ENCODE measurements at places on chromosomes 2 and 18.

- DNase-seq: no peak
These were observed 981.5 kb downstream of the DCDC2C start for GRCh38 chr2:4684921-4685320.

- DNase-seq: no peak
These were observed 59.1 kb upstream of the TMEM178A start for GRCh38 chr2:39606585-39606984.

DNA sequence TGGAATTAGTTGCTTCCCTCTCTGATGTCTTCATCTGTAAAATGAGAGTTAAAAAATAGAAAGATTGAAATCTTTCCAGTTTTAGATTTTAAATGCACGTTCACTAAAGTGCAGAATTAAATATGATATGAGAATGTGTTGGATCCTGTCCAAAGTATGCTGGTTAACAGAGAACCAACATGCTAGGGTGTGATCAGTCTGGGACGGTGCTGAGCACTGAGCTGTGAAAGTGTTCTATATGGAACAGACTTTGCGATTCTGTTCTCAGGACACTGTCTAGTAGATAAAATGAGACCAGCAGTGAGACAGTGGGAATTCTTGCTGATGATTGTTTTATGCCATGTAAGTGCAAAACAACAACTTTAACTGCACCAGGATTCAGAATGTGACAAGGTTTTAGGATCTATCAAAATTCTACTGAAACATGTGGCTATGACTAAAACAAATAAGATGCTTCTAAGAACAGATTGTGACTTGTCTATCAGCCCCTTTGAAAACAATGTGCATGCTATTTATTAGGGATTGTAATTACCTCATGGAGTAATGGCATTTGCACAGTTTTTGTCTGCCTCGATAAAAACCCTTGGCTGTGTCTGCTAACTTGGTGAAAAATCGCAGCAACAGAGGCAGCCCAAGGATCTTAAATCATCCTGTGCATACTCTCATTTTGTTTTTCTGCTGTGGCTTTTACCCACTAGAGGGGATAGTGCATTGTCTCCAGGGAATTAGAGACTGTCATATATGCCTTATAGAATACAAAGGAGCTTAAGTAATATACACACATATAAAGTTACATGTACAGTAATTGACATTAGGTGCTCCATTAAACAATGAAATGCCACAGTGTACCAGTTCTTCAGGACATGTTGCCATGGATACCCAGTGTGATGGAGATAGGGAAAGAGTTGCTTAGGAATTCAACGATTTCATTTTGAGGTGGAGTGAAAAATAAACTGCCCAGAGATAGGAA, 55.1 kb downstream of the MAP3K20 start:
- no peak for DNase-seq

DNA sequence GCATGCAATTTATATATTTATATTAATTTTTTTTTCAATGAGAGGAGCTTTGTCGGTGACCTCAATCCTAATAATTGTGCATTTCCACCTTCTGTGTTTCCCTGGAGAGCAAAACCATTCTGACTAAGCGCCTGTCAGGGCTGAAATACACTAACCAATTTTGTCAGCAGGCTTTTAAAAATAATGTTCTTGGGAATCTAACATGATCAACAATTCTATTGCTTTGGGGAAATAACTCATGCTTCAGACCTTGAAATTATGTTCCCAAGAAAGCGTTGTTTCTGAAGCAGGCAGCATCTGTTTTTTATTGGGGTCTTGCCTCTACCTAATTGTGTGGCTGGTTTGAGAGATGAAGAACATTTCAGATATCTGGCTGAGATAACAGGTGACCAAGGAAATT, 129.1 kb upstream of the ALKAL2 start:
- DNase-seq: no peak

- no peak for DNase-seq
These were observed 25.5 kb downstream of the CENPO start for GRCh38 chr2:24818721-24819167.

GRCh38 chr18:7637269-7637668, 70.2 kb downstream of the PTPRM start:
- no peak for DNase-seq

- no peak for DNase-seq
These were observed 1368.0 kb upstream of the ZEB2 start for GRCh38 chr2:145887915-145888314.

GRCh38 chr2:37769551-37769950, 98.1 kb upstream of the CDC42EP3 start:
- DNase-seq: no peak

DNA sequence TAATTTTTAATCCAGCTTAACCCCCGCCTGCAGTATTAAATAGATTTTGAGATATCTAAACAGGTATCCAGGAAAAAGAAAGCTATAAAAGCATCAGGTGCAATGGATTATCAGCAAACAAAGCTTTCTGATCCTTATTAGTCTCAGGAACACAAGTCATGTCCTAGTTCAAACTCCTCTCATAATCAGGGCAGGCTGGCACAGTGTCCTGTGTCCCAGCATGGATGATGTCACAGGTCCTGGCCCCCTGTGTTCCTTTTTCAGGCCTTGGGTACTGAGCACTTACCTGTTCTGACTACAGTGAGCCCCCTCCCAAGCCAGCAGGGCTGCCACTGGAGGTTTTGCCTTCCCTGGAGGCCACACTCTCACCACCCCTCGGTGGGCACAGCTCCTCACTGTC, 19.5 kb upstream of the MRO start:
- no peak for DNase-seq

DNA sequence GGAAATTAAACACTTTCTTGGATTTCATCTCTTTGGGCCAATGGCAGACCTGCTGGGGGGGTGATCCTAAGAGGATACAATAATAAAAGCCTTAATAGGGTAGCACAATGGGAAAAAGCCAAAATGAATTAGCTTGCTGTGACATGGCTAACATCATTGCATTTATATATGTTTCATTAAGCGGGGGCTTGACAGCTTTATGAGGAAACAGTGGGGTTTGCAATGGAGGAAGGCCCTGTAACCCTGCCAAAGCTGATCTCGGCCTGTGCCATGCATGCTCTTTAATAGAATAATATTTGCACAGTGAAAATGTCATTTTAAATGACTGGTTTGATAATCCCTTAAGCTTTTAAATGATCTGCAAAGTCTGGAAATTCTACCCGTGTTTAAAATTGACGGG, 291.5 kb downstream of the SLC4A3 start:
- DNase-seq: no peak

DNA sequence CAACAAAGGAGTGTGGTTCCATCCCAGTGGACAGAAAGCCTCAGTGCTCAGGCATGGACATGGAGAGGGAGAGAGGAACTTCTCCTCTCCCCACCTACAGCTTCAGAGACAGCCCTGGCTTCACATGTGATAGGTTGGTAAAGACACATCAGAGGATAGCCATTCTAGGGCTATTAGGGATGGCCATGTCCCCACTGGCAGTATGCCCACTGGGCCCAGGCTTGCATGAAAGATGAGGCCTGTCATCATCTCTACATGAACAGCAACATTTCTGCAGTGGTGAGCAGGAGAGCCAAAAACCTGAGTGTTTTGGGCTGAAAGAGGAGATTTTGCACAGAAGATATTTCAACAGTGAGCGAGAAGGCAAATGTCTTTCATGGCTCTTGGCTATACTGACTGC, 517.2 kb downstream of the NR4A2 start:
- no peak for DNase-seq

GRCh38 chr18:2135309-2135708, 436.0 kb downstream of the METTL4 start:
- no peak for DNase-seq

DNA sequence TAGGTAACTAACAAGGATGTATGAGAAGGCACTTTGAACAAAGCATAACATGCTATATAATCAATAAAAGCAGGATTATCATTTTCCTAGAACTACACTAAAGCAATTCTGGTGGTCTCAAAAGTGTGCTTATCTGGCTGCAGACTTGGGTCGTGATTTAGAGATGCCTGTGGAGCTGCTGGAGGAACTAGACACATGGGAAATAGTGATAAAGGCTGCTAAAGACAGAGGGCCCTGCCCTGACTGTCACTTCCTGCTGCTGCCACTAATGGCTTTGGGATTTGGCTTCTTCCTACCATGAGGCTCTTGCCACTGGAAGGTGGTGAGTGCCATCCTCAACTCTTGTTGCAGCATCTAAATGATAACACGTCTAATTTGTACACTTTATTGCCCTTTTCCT, 22.5 kb downstream of the TMEM178A start:
- DNase-seq: no peak

GRCh38 chr2:51013079-51013932, 18.6 kb downstream of the NRXN1 start:
- DNase-seq: no peak

DNA sequence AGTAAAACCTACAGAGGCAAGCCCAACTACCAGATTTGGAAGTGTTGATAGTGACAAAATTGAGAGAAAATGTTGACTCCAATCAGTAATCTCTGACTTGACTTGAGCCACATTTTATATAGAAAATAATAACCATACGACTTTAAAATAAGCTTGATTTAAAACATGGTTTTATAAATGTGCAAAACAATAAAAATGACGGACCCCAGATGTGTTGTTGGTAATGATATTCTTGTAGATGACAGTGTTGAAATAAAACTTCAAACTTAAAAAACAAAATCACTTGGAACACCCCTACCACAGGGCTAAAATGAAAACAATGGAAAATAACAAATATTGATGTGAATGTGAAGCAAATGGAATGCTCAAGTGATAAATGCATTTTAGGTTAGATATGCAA, 188.1 kb downstream of the SRBD1 start:
- no peak for DNase-seq

GRCh38 chr2:219356834-219357233, 24.3 kb upstream of the RESP18 start:
- DNase-seq: no peak

- no peak for DNase-seq
These were observed 125.7 kb upstream of the FZD5 start for GRCh38 chr2:207895274-207895860.

GRCh38 chr2:24088821-24089359, 4.3 kb upstream of the TP53I3 start:
- DNase-seq: no peak

- DNase-seq: peak; percentile 36
These were observed 16.4 kb upstream of the FBLN7 start for GRCh38 chr2:112121682-112122254.

DNA sequence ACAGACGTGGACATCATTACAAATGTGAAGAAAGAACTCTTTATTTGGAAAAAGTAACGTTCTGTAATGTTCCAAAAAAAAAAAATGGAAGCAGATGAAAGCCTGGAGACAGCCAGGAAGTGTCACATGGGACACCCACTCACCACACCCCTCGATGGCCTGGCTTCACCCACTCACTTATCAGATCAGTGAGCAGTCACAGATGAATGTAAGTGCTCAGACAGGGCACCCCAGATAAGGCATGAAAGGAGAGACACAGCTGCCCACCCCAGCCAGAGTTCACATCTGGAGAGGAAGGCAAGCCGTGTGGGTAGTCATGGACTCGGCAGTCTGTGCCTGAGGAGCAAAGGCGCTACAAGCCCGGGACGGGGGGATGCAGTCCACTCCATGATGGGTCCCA, 105.2 kb downstream of the SEPTIN10 start:
- no peak for DNase-seq

DNA sequence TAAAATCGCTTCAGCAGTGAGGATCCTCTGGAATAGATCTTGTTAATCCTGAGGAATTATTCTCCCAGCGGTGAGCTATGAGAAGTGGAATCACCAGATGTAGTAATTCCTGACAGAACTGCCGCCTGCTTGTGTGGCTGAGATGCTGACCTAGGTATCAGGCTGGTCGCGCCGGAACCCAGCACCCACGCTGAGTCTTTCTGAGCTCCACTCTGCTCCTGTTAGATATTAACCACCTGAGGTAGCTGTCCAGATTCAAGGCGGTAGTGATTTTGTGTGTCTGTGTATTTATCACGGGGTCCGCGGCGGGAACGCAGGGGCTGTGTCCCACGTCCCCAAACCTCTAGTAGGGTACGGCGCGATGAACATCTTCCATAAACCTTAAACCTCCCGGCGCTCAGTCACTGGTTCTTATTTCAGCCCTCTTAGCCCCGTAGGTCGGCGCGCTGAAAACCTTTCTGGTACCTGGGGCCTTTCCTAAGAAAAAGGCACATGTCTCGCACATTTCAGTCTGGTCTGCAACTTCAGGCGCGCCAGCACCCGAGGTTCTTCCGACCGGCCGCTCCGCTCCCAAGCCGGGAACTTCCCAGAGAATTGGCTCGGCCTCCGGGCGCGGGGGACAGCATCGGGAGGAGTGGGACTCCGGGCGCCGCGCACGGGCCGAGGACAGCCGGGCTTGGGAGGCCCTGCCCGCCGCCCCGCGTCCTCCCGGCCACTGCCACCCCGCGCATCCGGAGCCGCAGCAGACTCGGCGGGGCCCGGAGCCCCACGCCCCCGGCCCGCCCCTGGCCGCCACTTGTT, 542 bp upstream of the CNNM3 start:
- no peak for DNase-seq

- no peak for DNase-seq
These were observed 108.1 kb upstream of the CD302 start for GRCh38 chr2:159905926-159906714.

GRCh38 chr2:55973673-55974072, 50.1 kb upstream of the EFEMP1 start:
- no peak for DNase-seq

DNA sequence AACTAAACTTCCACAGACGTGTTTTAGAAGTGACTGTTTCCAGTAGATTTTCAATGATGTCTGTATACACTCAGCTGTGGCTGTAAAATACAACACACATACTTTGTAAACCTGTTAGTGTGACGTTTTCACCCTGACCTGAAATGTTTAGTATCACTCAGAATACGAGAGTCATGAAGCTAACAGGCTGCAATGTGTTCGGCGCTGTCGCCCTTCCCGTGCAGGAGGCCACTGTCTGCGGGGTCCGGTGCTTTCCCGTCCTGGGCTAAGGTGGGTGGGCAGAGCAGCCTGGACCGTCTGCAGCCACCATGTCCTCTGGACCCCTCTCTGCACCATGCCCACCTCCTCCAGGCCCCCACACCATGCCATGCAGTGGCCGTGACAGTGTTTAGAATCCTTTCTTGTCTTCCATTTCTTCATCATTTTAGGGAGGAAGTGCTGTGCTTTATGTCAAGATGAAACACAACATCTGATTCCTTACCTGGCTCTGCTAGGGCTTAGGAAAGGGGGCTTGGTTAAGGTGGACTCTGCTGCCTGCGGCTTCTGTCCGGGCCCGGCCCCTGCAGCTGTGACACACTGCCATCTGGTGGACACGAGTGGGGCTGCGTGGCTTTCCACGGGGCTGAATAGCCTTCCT, 53.8 kb upstream of the RBM44 start:
- peak; percentile 57 for DNase-seq

- no peak for DNase-seq
These were observed at the start of gene ANKRD30B for GRCh38 chr18:14747513-14748474. Gene ANKRD30B, plus strand, starts transcription at chr18:14748172. Its CDS starts 248 bp downstream, at chr18:14748420.

GRCh38 chr2:160906878-160907277, 253.3 kb upstream of the TANK start:
- no peak for DNase-seq

DNA sequence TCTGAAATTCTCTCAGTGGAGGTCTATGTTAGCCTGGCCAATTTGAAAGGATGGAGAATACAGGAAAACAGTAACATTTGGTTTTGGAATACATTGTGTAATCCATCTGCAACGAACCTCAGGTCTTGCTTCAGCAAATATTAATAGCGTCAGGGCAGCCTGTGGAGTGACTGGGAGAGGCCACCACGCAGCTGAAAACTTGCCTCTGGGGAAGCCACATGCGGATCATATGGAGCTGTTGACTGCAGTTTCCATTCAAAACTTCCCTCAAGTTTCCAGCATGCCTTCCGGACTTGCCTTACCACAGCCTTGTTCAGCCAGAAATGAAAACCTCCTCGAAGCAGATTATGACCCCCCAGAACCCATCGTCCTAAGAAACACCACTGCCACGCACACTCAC, 25.7 kb downstream of the BCL11A start:
- no peak for DNase-seq

- DNase-seq: no peak
These were observed 1080.8 kb upstream of the DDX18 start for GRCh38 chr2:116733699-116734098.

All from NCI-H460 (cell line).